Activated CD4-positive, alpha-beta T cell treated with anti-CD3 and anti-CD28 coated beads for 4 hours (primary cell): ENCODE measurements at places on chromosomes 11 and 22.

DNA sequence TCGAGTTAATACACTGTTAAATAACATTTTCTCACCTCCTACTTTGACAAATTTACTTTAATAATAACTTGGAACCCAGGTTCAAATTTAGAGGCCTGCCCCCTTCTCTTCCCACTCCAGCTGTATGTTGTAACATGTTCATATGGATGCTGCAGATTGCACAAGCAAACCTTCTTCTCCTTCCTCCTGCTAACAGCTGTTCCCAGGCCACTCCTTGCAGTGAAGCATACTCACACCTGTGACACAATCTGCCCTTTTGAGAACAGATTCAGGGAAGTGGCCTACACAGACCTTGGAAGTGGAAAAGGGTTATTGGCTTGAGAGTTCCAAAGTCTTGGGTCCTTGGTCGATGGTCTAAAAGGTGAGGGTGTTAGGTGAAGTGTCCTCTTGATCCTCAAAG, 131.9 kb downstream of the TEAD1 start:
- no peak for DNase-seq

- no peak for DNase-seq
Observed at GRCh38 chr11:19810852-19811251, 98.2 kb downstream of the NAV2 start.

GRCh38 chr11:16795146-16795545, 56.7 kb downstream of the C11orf58 start:
- DNase-seq: no peak

GRCh38 chr11:44876906-44877305, 73.8 kb downstream of the TP53I11 start:
- no peak for DNase-seq

DNA sequence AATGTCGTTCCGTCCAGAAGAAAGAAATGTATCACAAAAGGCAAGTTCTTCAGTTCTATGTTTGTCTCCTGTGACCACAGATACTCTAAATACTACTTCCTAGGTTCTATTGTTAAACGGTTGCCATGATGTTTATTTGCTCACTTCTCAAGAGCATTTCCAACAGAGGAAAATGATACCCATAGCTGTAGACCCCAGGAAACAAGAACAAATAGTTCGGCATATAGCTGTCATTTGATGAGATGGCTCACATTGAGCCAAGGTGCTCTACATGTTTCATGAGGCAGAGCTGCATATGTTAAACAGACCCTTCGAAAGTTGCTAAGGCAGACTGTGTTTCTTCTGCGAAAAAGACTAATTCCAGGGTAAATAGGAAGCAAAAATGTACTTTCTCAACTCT, 15.4 kb upstream of the ANGPTL5 start:
- no peak for DNase-seq

DNA sequence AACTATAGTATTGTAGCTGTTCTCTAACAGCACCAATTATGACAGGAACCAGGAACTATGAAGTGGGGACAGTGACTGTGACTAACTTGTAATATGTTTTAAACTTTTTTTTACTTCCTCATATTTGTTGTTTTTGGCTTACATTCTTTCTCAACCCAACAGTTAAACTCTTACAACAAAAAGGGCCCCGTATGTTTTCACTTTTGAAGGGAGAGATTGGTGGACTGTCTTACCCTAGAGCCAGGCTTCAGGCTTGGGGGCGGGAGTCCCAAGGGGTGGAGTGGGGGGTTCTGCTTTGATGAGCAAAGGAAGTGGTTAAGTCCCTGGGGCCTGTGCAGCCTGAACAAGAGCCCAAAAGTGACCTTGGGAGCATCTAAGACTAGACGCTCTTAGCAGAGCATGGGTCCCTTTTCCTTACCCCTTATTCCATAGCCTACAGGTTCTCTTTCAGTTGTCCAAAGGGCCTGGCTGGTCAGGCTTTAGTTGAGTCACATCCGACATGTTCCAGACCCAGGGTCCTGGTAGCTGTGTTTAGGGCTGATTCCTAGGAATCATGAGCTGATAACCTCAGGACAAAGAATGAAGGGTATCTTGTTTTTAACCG, 38.8 kb downstream of the STIM1 start:
- no peak for DNase-seq

DNA sequence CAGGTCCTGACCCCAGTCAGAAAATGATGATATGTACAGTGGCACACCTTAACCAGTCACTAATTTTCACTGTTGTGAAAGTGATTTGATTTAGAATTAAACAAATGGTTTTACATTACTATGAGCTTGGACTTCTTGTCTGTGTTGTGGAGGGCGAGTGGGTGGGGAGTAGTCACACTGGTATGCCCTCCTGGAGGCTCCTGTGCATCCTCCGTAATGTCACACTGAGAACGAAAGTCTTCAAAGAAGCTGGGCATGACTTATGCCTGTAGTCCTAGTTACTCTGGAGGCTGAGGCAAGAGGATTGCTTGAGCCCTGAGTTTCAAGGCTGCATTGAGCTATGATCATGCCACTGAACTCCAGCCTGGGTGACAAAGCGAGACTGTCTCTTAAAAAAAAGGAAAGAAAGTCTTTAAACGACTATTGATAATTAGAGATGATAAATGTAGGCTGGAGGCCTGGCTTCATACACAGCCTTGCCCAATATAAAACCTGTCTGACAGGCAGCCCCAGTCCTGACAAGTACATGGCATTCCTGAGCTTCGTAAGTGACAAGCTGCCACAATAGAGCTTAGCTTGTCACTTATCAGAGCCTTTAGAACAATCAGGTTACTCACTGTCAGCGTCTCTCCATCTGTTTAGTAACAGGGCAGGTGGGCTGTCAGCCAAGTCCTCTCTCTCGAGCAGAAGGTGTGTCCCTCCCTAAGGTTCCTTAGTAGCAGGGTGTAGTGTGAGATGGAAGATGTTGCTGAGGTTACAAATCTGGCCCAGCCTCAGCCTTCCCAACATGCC, 5.0 kb upstream of the LIMK2 start:
- DNase-seq: no peak

DNA sequence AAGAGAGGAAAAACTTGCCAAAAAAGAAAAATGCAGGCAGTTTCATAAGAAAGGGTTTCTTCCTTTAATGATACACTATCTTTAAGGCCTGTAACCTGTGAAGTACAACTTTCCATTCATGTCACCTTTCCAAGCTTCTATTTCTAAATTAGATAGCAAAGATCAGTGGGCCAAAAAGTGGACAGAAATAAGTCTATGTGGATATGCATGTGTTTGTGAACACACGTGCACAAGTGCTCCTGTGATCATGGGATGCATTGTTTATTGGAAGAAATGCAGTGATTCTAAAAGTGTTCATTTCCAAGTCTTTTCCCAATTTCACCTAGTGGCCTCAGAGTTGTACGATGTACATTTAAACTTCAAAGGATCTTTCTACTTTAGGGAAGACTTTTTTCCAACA, 230.0 kb upstream of the BLID start:
- no peak for DNase-seq

DNA sequence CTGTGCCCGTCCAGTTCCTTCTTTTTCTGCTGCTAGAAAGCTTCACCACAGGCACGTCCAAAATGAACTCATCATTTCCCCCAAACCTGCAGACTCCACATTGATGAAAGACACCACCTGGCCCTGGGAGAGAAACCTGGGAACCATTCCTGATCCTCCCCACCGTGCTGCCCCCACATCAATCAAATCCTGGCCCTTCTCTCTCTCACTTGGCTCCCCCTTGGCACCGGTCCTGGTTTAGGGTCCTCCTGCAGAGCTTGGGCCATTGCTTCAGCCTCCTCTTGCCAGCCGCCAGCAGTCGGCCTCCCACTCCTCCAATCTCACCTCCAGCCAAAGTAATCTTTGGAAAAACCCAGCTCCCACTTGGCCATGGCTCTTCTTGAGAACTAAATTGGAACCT, 38.5 kb downstream of the RIBC2 start:
- DNase-seq: no peak

DNA sequence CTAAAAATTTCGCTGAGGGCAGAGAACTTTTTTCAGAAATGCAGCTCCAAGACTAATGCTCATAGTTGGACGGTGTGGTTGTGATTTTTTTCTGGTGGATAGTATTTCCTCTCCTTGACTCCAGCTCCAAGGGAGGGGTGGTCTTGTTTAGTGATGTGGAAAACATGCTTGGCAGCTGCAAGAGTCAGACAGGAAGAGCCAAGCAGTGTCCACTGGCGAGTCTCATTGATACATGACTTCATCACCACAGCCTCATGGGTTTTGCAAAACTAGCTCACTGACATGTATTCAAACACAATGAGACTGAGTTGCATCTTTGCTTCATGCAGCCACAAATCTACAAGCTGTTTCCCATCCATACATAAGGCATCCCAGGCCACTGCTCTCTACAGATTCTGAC, 7.3 kb upstream of the KCNJ1 start:
- DNase-seq: no peak
